ENCODE measurements at places on chromosomes 7 and 10.

- no peak for DNase-seq
Observed at GRCh38 chr10:129901389-129902006, 62.6 kb downstream of the EBF3 start.

DNA sequence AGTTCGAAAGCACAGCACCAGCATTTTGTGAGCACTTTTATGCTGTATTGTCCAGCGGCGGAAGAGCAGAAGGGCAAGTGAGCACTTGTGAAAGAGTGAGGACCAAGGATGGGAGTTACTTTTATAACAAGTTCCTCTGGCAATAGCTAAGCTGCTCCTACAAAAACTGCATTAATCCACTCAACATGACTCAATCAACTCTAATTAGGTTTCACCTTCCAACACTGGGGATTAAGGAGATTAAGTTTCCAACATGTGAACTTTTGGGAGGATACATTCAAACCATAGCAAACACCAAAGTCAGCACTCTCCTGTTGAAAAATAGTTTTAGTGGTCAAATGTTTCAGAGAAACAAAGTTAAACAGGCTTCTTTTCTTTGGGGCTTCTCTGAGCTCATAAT lies 844.5 kb downstream of the REEP3 start:
- no peak for DNase-seq

- DNase-seq, result peak; percentile 55
Observed at GRCh38 chr7:149422162-149422913, 38.5 kb downstream of the ZNF777 start.

DNA sequence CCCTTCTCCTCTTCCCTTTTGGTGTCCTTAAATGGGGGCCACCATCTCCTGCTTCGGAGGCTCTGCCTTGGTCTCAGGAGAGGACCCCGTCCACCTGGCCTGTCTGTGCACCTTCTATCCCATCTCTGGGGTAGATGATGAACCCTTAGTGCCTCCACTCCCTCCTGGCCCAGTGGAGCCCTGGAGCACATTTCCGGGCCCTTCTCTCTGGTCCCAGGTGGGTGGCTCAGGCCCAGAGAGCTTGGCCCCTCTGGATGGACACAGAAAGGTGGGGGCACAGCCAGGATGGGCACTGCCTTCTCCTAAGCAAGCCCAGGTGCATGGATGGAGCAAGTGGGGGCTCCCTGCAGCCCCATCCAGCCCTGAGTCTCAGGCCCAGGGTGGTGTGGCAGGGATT lies 121.4 kb upstream of the RET start:
- DNase-seq, result no peak

GRCh38 chr10:63661347-63661746 lies 140.1 kb downstream of the REEP3 start:
- DNase-seq, result no peak

GRCh38 chr7:18689551-18689950 lies 194.0 kb downstream of the HDAC9 start:
- DNase-seq, result no peak

GRCh38 chr7:64869121-64869725 lies 33.9 kb upstream of the ZNF273 start:
- no peak for DNase-seq

DNA sequence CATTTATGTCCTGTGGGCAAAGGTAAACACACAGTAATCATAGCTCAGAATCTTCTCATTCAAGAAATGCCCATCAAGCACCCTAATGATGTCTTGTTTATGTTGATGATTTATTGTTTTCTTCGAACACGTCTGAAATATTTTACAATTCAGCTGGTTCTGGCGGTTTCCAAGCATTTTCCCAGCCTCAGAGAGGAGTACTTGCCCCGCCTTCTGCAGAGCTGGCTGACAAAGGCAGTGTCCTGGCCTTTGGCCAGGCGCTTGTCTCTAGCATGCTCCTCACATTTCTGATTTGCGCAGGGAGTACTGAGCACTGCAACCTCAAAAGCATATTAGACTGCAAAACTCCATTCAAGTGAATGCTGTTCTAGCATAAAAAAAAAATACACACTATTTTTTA lies 314.2 kb upstream of the GNAI1 start:
- DNase-seq, result no peak

- no peak for DNase-seq
Observed at GRCh38 chr10:48456808-48457761, 147.8 kb downstream of the ARHGAP22 start.

DNA sequence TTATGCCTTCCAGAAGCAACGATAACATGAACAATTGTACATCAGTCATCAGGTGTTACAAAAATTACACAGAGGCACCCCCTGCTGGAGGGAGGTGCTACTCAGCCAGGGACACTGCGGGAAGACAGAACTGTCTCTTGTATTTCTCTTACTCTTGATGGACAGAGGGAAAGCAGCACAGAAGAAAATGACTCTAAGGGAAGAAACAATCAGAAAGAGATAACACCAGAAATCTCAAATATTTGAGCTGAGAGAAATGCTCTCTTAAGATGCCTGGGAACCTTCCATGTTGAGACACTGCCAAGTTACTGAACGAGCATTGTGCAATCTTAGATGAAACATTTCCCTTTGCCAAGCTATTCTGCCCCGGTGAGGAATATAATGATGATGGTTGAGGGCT lies 227.6 kb upstream of the NPSR1 start:
- no peak for DNase-seq

DNA sequence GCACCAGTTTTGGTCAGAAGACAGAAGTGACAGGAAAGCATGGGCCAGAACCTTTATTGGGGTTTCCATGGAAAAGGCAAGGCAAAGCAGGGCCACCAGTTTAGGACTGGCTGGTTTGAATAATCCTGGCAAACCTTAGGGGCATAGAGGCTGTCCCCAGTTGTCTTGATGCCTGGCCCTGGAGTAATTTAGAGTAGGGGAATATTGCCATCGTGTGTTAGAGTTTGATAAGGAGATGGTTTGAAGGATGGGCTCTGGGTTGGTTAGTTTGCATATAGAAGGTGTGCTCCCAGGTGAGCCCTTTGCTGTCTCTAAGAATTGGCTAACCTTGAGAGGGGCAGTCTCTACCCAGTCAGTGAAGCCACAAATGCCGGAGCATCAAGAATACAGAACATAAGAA lies 79.6 kb downstream of the ZNF777 start:
- DNase-seq, result no peak

- DNase-seq, result no peak
Observed at GRCh38 chr7:116089293-116089692, 58.7 kb upstream of the TFEC start.

DNA sequence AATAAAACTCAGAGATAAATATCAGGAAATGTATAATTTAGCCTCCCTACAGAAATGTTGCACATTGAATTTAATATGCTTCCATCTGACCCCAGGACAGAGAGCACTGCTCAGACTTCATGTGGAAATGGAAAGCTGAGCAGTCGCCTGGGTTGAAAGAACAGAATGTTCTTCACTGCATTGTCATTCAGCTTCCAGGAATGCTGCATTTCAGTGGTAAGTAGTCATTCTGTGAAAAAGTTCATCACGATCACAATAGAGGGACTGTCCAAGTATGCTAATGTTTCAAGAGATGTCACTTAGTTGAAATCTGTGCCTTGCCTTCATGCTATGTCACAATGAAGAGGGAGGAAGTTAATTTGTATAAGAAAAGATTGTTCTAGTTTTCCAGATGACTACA lies 147.3 kb downstream of the NRCAM start:
- DNase-seq, result no peak

DNA sequence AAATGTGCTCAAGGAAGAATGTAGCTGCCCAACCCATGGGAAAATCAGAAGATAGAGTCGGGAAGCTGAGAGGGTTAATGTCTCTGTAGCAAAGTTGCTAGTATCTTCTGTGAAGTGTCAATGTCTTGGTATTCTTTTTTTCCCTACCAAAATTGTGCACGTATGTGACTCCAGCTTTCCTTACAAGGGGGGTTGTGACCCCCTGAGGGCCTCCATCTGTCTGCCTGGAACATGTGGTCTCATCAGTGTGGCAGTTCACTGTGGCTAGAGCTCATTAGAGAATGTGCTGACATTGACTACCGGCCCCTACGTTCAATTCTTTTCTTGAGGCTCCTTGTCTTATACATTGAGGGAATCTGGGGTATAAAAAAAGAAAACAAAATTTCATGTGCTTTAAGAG lies 725.2 kb upstream of the CELF2 start:
- no peak for DNase-seq

Measured in stimulated activated CD8-positive, alpha-beta memory T cell treated with anti-CD3 and anti-CD28 coated beads, Interleukin-2, amount 100 ng/mL, for 48 hours (primary cell).